Astrocyte (in vitro differentiated cells and primary cell): ENCODE measurements at places on chromosomes 7 and 10. TPM values are rescaled to one million over a fixed set of nuclear protein-coding genes. Genes with fewer than 3 reads are reported as not detected.
A peak's percentile ranks its signal among the peaks of the same experiment; 100 is the strongest.

Gene SAMD9L
- total RNA-seq = 45.2 and 55.6 TPM in 2 replicates

GRCh38 chr7:41886262-41886900 is 183.5 kb upstream of the INHBA start:
- DNase-seq = peak; percentile 96

Gene CUZD1
- total RNA-seq = 0.17 and 0.23 TPM in 2 replicates

- DNase-seq = no peak
These were observed 7.9 kb upstream of the SLK start for GRCh38 chr10:103958996-103959395.

DNA sequence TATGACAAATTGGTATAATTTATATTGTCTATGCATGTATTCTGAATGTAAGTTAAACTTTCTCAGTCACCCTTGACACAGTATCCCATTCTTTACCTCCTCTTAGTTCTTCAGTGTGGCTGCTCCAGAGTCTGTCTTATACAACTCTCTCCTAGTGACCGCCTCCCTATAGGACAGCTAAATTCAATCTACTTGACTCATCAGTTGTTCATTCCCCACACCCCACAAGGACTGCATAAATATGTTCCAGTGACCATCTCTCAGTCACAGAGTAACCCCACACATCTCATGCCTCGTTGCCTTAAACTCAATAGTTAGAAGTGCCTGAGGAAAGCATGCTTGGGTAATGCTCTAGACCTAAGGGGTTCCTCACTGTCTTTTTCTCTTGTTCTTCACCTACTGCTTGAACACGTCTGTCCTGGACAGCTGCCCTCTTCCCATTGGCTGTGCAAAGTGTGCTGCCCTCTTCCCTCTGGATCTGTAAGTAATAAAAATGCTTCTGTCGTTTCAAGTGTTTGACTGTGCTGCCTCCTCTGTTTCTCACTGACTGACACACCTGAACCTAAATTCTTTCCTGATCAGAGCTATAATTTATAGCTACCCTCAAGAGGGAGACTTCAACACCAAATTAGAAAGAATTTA is 494.6 kb upstream of the GRM3 start:
- no peak for DNase-seq

Gene TRPV5
- total RNA-seq = not detected in 2 replicates

GRCh38 chr10:124525751-124526600 is 64.4 kb downstream of the LHPP start:
- no peak for DNase-seq

GRCh38 chr7:114345494-114345893 is 69.1 kb upstream of the FOXP2 start:
- peak; percentile 75 for DNase-seq

DNA sequence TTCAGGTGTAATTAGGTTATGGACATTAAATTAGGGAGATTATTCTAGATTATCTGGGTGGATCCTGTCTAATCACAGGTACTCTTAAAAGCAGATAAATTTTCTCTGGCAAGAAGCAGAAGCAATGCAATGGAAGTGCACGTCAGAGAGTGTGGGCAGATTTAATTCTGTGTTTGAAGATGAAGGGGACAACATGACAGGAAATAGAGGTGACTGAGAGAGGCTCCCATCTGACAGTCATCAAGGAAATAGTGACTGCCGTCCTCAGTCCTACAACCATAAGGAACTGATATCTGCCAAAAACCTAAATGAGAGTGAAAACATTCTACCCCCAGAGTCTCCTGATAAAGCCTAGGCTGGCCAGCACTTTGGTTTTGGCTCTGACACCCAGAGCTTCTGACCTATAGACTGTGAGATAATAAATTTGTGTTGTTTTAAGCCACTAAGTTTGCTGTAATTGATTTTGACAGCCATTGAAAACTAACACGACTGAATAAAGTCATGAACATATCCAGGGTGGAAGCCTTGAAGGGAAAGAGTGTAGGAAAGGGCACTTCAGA is 30.5 kb upstream of the DDX50 start:
- DNase-seq = peak; percentile 12

Gene MYL7
- total RNA-seq = 60.0 and 63.0 TPM in 2 replicates

- no peak for DNase-seq
These were observed 92.1 kb upstream of the STRIP2 start for GRCh38 chr7:129341816-129342806.

DNA sequence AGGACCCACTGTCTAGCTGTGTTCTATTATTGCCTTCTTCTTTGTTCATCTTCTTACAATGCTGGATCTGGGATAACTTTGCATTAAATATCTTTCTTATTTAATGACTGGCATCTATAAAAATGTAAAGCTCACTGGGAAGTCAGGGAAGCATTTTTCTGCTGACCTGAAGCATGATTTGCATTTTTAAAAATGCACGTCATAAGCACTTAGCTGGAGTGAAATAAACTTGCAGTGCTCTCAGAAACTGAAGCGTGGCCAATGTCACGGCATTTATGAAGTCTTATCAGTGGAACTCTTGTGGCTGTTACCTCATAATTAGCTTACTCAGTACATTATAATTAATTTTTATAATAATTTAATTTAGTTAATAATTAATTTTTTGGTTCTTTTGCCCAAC is 59.1 kb downstream of the FRMD4A start:
- peak; percentile 31 for DNase-seq

DNA sequence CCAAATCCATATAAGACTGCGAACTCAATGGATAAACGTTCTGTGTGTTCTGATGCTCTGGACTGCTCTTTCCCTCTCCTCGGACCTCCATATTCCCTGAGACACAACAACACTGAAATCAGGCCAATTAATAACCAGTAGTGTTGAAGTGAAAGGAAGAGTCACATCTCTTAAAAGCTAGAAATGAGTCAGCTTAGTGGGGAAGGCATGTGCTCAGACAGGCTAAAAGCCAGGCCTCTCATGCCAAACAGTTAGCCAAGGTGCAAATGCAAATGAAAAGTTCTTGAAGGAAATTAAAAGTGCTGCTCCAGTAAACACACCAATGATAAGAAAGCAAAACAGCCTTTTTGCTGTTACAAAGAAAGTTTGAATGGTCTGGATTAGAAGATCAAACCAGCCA is 29.3 kb downstream of the TNS3 start:
- peak; percentile 89 for DNase-seq

- DNase-seq = no peak
These were observed 277.4 kb downstream of the CCSER2 start for GRCh38 chr10:84605802-84606201.

GRCh38 chr10:46254467-46254866 is 32.3 kb upstream of the ANTXRL start:
- no peak for DNase-seq

Gene LBX1
- total RNA-seq = not detected in 2 replicates

GRCh38 chr7:55489552-55489951 is 82.8 kb downstream of the VOPP1 start:
- no peak for DNase-seq

- no peak for DNase-seq
These were observed 6.3 kb downstream of the NAT16 start for GRCh38 chr7:101173752-101174244.

- no peak for DNase-seq
These were observed 4.1 kb upstream of the RELN start for GRCh38 chr7:103993551-103993950.

- DNase-seq = no peak
These were observed 138.1 kb upstream of the ITGB1 start for GRCh38 chr10:33095867-33096815.

DNA sequence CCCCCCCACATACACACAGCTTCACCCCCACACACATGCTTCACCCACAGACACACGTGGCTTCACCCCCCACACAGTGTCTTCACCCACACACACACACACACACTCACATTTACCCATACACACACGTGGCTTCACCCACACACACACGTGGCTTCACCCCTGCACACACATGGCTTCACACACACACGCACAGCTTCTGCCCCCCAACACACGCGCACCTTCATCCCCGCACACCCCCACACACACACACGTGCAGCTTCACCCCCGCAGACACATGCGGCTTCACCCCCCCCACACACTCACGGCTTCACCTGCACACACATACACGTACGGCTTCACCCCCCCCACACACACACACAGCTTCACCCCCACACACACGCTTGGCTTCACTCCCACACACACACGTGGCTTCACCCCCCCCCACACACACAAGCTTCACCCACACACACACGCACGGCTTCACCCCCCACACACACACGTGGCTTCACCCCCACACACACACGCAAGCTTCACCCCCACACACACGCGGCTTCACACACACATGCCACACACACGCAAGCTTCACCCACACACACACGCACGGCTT is 82.4 kb downstream of the NKX6-2 start:
- no peak for DNase-seq

- DNase-seq = no peak
These were observed 448.2 kb upstream of the FOXK1 start for GRCh38 chr7:4233621-4234497.

- DNase-seq = no peak
These were observed 27.9 kb upstream of the HNRNPH3 start for GRCh38 chr10:68303849-68304412.

Gene TMEM225B
- 0.23 and 0.43 TPM in 2 replicates for total RNA-seq

GRCh38 chr10:72248468-72249151 is 25.1 kb upstream of the DDIT4 start:
- no peak for DNase-seq

DNA sequence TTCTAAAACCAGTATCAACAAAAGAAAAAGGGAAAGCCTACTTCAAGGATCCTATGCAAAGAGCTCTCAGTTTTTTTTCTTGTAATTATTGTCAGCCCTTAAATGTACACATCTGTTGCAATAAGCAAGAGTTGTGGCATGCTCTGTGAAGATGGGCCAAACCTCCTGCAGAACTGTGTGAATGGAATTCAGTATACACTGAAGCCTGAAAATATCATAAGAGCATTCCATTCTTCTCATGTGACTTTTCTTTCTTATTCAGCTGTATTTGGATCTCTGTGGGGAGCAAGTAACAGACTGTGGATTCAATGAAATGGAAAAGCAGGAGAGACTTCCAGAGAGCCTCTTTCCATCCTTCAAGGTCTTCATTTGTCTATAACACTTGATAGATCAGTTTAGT is 130.7 kb downstream of the SAMD9 start:
- DNase-seq = peak; percentile 75

Gene CDCA7L
- total RNA-seq = 12.1 and 15.2 TPM in 2 replicates

Gene WNT2
- total RNA-seq = 0.07 and 0.24 TPM in 2 replicates

DNA sequence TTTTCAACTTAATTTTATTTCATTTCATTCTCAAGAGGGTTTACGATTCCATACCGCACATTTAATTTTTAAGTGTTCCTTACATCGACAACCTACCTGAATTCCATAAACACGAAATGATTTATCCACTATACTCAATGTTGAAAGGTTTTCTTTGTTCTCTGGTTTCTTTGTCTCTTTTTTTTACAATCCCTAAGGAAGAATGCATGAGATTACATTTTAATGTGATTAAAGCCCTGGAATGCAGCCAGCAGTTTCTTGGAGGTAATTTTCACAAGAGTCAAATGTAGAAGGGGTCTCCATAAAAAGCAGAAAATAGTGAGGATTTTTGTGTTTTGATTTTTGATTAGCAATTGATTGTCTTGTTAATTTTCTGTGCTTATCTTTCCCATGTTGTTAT is 59.2 kb upstream of the ADCY1 start:
- no peak for DNase-seq

Gene FAM25C
- not detected in 2 replicates for total RNA-seq

DNA sequence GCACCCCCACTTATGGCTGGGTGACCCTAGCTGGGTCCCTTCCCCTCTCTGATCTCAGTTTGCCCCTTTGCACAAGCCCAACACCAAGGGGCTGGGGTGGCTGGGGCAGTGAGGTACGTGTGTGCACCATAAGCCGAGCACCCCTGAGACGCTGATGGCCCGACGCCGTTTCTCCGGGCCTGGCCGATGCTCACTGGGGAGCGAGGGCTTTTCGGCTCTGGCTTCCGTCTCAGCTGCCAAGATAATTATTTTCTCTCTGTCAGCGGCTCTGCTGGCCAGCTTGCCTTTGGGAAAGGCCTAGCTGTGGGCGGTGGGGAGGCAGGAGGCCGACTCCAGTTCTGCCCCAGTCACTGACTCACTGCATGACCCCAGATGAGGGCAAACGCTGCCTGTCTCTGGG is 91.0 kb downstream of the ZMIZ1 start:
- DNase-seq = peak; percentile 78

Gene TRIM50
- not detected in 2 replicates for total RNA-seq

GRCh38 chr10:28387140-28387539 is 84.3 kb upstream of the MPP7 start:
- DNase-seq = no peak

GRCh38 chr10:31368724-31369123 is 49.7 kb downstream of the ZEB1 start:
- DNase-seq = no peak

DNA sequence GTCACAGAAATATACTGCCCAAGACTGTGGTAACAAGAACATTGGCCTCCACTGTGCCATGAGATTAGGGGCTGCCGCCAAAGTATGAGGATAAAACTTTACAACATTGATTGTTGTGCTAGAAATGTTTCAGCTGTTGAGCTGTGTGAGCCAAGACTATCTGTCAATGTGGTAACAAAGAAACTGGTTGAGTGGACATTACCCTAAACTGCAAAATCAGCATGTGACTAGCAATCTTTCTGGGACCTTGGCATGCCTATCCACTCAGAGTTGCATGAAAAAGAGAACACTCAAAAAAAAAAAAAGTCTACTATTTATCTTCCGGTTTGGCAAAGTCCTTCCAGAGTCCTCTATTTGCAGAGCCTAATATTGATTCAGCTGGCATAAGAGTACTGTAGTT is 605.6 kb upstream of the CNTNAP2 start:
- no peak for DNase-seq

Gene TRIM74
- 0.79 and 0.91 TPM in 2 replicates for total RNA-seq

Gene UNCX
- total RNA-seq = not detected in 2 replicates

Gene SFTPA2
- not detected in 2 replicates for total RNA-seq

Gene MMP21
- not detected in 2 replicates for total RNA-seq

DNA sequence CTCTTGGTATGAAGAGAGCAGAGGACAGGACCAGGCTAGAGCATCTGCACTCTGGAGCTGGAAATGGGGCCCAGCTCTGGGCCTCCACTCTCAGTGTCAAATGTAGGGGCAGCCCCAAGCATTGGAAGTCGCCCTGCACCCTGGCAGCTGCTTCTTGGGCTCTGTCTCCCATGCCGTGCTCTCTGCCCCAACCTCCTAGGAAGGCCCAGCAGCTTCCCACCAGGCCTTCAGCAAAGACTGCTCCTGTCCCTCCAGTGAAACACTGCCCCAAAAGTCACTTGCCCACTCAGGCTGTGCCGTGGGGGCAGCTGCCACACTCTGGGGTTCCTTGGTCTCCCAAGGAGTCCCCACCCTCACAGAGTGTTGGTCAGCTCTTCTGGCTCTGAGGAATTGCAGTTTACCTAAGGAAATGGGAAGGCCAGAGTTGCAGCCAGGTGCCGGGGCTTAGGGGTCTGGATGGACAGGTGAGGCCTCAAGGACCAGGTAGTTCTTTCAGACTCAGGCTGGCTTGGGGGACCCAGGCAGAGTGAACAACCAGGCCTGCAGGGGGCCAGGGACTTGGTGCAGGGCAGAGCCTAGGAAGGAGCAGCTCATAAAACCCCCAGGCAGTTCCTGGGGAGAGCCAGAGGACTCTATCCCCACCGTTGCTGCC is 9.4 kb upstream of the OPN4 start:
- no peak for DNase-seq

DNA sequence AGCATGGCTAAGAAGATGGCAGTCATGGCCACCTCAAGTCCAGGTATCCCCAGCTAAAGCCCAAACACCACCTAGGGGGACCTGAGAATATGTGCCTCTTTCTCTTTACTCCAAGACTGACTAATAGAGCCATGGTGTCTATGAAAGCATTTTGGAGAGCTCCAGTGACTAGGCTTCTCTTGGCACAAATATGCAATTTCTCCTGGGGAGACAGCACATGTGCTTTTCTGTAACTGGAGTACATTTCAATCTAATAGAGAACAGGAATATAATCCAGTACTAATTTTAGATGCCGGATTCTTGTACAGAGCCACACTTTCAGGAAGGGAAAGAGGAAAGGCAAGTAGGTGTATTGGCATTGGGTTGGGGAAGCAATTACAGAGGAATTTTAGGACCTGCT is 260.1 kb downstream of the BMPER start:
- DNase-seq = no peak

Gene AGMO
- total RNA-seq = 0.34 and 0.41 TPM in 2 replicates
